Activated CD8-positive, alpha-beta T cell treated with anti-CD3 and anti-CD28 coated beads, Interleukin-2, amount 10 ng/mL, durations not matched to agents 7 days and 5 days (primary cell): ENCODE measurements at places on chromosomes 13 and 19. TPM values are rescaled to one million over a fixed set of nuclear protein-coding genes. Genes with fewer than 3 reads are reported as not detected.

GRCh38 chr13:95360464-95361097 lies 59.3 kb upstream of the ABCC4 start:
- no peaks in the 10 kb centered on the region for H3K36me3 ChIP-seq
- no peak overlapping the region for H3K4me3 ChIP-seq
- DNase-seq: no peak
- H3K27ac ChIP-seq: no peak overlapping the region
- peaks cover 3% of the 10 kb centered on the region for H3K27me3 ChIP-seq
- H3K4me1 ChIP-seq: no peaks in the 10 kb centered on the region

GRCh38 chr19:53608381-53608780 lies 23.4 kb upstream of the DPRX start:
- no peak for DNase-seq
- no peaks in the 10 kb centered on the region for H3K4me1 ChIP-seq
- no peaks in the 10 kb centered on the region for H3K36me3 ChIP-seq
- H3K4me3 ChIP-seq: no peak overlapping the region

DNA sequence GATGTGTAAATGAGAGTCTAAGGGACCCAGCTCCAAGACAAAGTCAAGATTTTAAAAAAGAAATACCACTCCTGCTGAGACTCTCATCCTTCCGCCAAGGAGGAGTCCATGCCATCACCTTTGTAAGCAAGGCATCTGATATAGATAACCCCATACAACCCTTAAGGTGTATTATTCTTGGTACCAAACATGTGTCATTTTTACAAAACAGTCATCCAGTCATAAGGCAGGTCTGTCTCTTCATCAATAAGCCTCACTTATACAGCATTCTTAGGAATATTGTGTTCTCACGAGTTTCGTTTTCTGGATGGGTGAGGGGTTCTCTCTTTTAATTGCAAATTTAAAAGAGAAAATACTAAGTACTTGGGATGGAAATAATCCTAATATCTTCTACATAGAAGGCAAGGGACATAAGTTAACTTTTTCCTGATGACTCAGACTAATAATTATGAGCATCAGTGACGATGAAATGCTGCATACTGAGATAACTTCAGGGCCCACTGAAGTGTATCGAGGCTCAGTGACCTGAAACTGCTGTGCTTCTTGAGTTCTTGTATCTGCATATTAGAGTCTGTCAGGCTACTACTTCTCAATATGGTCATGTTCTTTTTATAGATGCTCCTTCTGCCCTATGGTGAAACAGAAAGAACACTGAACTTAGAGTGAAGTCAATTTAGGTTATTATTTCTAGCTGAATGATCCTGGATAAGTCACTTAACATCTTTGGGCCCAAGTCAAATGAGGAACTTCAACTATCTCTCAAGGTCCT lies 166.6 kb downstream of the KLF12 start:
- peaks cover 2% of the 10 kb centered on the region for H3K4me1 ChIP-seq
- DNase-seq: no peak
- H3K27me3 ChIP-seq: no peaks in the 10 kb centered on the region
- H3K27ac ChIP-seq: no peak overlapping the region
- H3K4me3 ChIP-seq: no peak overlapping the region

GRCh38 chr13:21039097-21039800 lies 22.1 kb downstream of the LATS2 start:
- H3K27ac ChIP-seq: peak overlapping the region; percentile 28
- peaks cover 11% of the 10 kb centered on the region for H3K4me1 ChIP-seq
- H3K27me3 ChIP-seq: no peaks in the 10 kb centered on the region
- DNase-seq: no peak
- no peak overlapping the region for H3K4me3 ChIP-seq

DNA sequence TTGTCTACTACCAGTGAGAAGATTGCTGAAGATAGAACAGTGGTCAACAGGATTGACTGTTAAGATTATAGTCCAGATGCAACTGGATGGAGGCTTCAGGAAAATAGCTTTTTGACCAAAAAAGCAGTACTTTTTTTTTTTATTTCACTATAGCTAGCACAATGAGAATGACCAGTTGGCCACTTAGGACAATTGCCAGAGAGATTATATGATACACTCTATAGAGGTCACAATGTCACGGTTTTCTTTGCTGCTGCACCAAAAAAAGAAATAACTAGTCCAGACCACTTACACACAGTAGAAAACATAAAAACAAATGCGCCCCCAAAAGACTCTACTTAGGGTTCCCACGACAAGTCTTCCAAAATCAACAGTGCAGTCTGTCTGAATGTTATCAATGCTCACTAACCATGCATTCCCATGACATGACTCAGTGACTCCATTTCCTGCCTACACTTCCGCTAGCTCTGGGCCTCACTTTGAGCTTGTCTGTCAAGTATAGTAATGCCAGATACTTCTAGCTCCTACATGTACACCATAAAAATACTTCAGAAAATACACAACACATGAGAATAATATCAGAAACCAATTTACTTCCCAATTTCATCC lies 209.1 kb upstream of the STARD13 start:
- no peaks in the 10 kb centered on the region for H3K4me1 ChIP-seq
- no peak for DNase-seq
- no peaks in the 10 kb centered on the region for H3K27me3 ChIP-seq
- no peak overlapping the region for H3K27ac ChIP-seq
- H3K4me3 ChIP-seq: no peak overlapping the region
- H3K36me3 ChIP-seq: no peaks in the 10 kb centered on the region

DNA sequence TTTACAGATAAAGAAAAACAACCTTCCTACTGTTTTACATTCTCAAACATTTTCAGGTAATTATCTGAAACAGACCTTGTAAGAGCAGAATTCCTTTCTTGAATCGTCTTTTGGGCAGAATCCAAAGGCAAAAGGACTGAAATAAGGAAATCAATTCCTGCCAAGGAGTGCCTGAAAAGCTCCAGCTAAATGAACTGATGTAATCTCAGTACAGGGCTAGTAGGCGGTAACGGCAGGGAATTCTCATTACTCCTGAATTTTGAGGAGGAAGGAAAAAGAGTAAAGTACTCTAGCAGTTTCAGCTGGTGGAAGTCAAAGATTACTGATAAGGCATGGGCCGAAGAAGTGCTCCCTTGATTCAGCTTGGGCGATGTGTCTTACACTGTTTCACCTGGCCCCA lies 168.4 kb downstream of the PCDH9 start:
- no peak for DNase-seq
- H3K36me3 ChIP-seq: no peaks in the 10 kb centered on the region
- H3K4me1 ChIP-seq: no peaks in the 10 kb centered on the region
- H3K4me3 ChIP-seq: no peak overlapping the region

DNA sequence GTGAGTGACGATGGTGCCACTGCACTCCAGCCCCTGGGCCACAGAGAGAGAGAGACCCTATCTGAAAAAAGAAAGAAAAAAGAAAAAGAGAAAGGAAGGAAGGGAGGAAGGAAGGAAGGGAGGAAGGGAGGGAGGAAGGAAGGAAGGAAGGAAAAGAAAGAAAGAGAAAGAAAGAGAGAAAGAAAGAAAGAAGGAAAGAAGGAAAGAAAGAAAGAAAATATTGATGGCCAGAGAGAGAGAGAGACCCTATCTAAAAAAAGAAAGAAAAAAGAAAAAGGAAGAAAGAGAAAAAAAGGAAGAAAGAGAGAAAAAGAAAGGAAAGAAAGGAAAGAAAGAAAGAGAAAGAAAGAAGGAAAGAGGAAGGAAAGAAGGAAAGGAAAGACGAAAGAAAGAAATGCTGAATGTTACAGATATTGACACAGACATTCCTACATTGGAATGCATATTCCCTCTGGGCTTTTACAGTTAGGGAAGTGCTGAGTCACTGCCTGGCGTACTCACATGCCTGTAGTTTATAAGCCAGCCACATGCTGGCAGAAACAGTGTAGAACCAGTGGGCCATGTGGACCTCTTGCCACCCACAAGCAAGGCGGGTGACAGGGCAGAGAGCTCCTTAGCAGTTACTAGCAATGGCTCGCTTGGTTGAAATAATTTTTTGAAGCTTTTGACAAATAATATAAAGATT lies 34.6 kb upstream of the SLC46A3 start:
- no peak for DNase-seq
- H3K36me3 ChIP-seq: peaks cover 5% of the 10 kb centered on the region
- peak overlapping the region; percentile 24 for H3K27ac ChIP-seq
- H3K27me3 ChIP-seq: peaks cover 7% of the 10 kb centered on the region
- H3K4me3 ChIP-seq: no peak overlapping the region

GRCh38 chr19:2494447-2495129 lies 18.7 kb downstream of the GADD45B start:
- H3K27ac ChIP-seq: peak overlapping the region; percentile 39
- peaks cover 48% of the 10 kb centered on the region for H3K4me1 ChIP-seq
- H3K36me3 ChIP-seq: no peaks in the 10 kb centered on the region
- H3K27me3 ChIP-seq: peaks cover 19% of the 10 kb centered on the region
- peak; percentile 64 for DNase-seq
- peak overlapping the region; percentile 73 for H3K4me3 ChIP-seq

GRCh38 chr19:3140667-3141038 lies 4.8 kb downstream of the GNA15 start:
- peaks cover 46% of the 10 kb centered on the region for H3K4me1 ChIP-seq
- peak overlapping the region; percentile 66 for H3K27ac ChIP-seq
- H3K27me3 ChIP-seq: no peaks in the 10 kb centered on the region

- no peaks in the 10 kb centered on the region for H3K4me1 ChIP-seq
- H3K27ac ChIP-seq: no peak overlapping the region
- no peak for DNase-seq
- no peaks in the 10 kb centered on the region for H3K27me3 ChIP-seq
- no peak overlapping the region for H3K4me3 ChIP-seq
Measured at GRCh38 chr13:54841682-54842081, 1813.1 kb downstream of the OLFM4 start.

DNA sequence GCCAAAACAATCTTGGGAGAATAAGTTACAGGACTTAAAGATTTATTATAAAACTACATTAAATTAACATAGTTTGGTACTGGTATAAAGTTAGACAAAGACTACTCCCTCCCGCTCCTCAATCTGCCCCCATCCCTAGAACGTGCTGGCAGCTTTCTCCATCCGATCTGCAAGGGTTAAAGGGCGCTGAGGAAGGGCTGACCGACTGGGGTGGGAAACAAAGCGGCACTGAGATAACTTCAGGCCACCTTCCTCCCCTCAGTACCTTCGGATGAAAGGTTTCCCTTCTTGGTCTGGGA lies 790 bp upstream of the SUGT1 start:
- H3K27ac ChIP-seq: peak overlapping the region; percentile 50
- H3K4me3 ChIP-seq: no peak overlapping the region
- H3K27me3 ChIP-seq: no peaks in the 10 kb centered on the region
- peaks cover 8% of the 10 kb centered on the region for H3K4me1 ChIP-seq
- peaks cover 24% of the 10 kb centered on the region for H3K36me3 ChIP-seq
- DNase-seq: no peak

- H3K27me3 ChIP-seq: no peaks in the 10 kb centered on the region
- DNase-seq: no peak
- H3K27ac ChIP-seq: no peak overlapping the region
Measured at GRCh38 chr13:76854894-76855293, 31.3 kb downstream of the KCTD12 start.

DNA sequence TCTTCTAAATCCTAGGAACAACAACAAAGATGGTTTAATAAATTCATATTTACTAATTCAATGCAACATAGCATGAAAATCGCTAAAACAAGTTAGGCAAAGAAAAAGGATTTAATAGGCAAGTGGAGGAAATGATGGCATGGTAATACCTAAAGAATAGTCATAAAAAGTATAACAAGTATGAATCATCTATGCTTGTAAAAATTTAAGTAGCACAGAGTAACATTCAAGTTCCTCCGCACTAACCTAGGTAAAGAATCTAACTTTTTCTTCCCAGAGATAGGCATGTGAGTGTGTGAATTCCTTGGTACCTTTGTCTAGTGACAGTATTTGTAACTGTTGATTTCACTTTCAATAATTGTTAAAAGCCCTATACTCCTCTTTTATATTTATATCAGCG lies 42.6 kb downstream of the RCBTB2 start:
- no peak for DNase-seq
- H3K36me3 ChIP-seq: peaks cover 15% of the 10 kb centered on the region
- H3K4me1 ChIP-seq: peaks cover 58% of the 10 kb centered on the region
- no peaks in the 10 kb centered on the region for H3K27me3 ChIP-seq

DNA sequence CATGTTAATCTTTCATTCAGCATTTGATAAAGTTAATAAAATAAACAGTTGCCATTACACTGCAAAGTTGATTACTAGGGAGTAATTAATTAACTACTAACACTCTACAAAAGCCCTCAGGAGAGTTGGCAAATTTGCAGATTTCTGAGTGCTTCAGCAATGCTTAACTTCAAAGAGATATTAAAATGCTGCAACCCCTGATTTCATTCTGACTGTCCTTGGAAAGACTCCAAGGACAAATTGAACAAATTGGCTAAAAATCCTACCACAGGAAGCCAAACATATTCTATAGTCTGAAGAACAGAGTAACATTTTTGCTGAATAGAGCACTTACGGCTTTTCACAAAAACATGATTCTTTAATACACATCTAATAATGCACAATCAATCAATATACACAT lies 1543.0 kb downstream of the SLITRK5 start:
- no peak overlapping the region for H3K4me3 ChIP-seq
- no peak overlapping the region for H3K27ac ChIP-seq
- no peaks in the 10 kb centered on the region for H3K4me1 ChIP-seq
- no peak for DNase-seq
- H3K36me3 ChIP-seq: no peaks in the 10 kb centered on the region

DNA sequence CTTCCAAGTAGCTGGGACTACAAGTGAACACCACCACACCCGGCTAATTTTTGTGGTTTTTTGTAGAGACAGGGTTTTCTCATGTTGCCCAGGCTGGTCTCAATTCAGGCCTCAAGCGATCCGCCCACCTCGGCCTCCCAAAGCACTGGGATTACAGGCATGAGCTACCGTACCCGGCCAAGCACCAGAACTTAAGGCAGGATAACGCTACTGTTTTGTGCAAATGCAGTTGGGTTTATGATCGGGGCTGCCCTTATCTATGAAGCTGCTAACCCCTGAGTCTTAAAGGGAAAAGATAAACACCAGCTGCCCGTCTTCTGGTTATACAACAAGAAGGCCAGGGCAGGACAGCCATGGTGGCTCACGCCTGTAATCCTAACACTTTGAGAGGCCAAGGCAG lies 12.6 kb upstream of the TM6SF2 start:
- H3K36me3 ChIP-seq: peaks cover 32% of the 10 kb centered on the region
- H3K4me3 ChIP-seq: no peak overlapping the region
- no peaks in the 10 kb centered on the region for H3K27me3 ChIP-seq
- no peak overlapping the region for H3K27ac ChIP-seq
- DNase-seq: no peak
- no peaks in the 10 kb centered on the region for H3K4me1 ChIP-seq

GRCh38 chr13:73169971-73170370 lies 111.2 kb downstream of the KLF5 start:
- H3K36me3 ChIP-seq: no peaks in the 10 kb centered on the region
- no peak overlapping the region for H3K27ac ChIP-seq
- peaks cover 2% of the 10 kb centered on the region for H3K4me1 ChIP-seq
- H3K4me3 ChIP-seq: no peak overlapping the region
- H3K27me3 ChIP-seq: no peaks in the 10 kb centered on the region

PLVAP gene
- total RNA-seq: 0.11 TPM

NCLN gene
- 66.3 TPM for total RNA-seq

DNAJC15 gene
- total RNA-seq: 14.2 TPM

AMER2 gene
- total RNA-seq: not detected

INSL3 gene
- total RNA-seq: 6.4 TPM

PLA2G4C gene
- total RNA-seq: 1.8 TPM

TMC4 gene
- total RNA-seq: 0.55 TPM

KLK11 gene
- not detected for total RNA-seq
